ENCODE measurements at places on chromosomes 3 and 15.
A peak's percentile ranks its signal among the peaks of the same experiment; 100 is the strongest.

GRCh38 chr3:15148614-15149013 is 49.7 kb upstream of the RBSN start:
- no peak for DNase-seq

DNA sequence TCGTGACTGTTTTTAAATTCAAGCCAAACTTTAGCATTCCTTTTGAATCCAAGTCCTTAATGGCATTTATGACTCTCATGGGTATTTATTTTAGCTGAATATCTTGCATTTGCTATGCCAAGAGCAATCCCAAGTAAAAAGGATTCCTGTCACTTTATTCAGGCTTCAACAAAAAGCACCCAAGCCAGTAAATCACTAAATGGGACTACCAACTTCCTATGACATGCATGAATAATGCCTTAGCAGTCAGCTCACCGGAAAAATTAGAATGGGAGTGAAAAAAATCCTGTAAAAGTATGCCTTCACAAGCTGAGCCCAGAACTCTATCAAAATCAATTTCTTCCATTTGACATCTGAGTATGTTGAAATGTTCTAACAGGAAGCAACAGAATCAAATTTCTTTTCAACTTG is 1297.9 kb downstream of the ROBO2 start:
- DNase-seq: no peak

DNA sequence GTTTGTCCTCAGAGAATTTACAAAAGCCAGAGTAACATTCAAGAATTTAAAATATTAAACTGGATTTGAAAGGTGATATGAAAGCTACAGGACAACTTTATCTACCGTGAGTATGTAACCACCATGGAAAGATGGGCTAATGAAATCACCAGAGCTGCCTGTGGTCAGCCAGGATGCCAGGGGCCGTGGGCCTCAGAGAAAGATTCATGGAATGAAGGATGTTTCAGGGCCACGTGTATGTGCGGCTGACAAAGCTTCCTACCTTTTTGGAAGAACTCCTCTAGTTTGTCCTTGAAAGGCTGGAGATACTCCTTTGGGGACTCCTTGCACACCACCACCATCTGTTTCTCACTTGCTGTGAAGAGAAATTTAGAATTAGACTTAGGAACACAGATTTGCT is 138.9 kb downstream of the GREM1 start:
- no peak for DNase-seq

GRCh38 chr15:98292442-98293240 is 332.1 kb downstream of the ARRDC4 start:
- DNase-seq: no peak

- DNase-seq: no peak
Observed at GRCh38 chr3:78798266-78798832, 969.4 kb downstream of the ROBO1 start.

DNA sequence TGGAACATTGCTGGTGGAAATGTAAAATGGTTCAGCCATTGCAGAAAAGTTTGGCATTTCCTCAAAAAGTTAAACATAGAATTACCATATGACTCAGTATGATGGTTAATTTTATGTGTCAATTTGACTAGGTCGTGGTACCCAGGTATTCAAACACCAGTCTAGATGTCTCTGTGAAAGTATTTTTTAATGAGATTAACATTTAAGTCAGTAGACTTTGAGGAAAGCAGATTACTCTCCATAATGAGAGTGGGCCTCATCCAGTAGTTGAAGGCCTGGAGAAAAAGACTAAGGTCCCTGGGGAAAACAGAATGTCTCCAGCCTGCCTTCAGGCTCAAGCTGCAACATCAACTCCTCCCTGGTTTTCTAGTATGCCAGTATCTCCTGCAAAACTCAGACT is 42.3 kb upstream of the TMEM87A start:
- DNase-seq: no peak

DNA sequence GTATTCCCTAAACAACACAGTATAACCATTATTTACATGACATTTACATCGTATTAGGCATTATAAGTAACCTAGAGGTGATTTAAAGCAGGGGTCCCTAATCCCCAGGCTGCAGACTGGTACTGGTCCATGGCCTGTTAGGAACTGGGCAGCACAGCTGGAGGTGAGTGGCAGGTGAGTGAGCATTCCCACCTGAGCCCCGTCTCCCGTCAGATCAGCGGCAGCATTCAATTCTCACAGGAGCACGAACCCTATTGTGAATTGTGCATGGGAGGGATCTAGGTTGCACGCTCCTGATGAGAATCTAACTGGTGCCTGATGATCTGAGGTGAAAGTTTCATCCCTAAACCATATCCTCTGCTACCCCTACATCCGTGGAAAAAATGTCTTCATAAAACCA is 138.2 kb downstream of the ATP10A start:
- no peak for DNase-seq

- DNase-seq: no peak
Observed at GRCh38 chr3:196967412-196968232, 1.0 kb downstream of the PIGZ start.

DNA sequence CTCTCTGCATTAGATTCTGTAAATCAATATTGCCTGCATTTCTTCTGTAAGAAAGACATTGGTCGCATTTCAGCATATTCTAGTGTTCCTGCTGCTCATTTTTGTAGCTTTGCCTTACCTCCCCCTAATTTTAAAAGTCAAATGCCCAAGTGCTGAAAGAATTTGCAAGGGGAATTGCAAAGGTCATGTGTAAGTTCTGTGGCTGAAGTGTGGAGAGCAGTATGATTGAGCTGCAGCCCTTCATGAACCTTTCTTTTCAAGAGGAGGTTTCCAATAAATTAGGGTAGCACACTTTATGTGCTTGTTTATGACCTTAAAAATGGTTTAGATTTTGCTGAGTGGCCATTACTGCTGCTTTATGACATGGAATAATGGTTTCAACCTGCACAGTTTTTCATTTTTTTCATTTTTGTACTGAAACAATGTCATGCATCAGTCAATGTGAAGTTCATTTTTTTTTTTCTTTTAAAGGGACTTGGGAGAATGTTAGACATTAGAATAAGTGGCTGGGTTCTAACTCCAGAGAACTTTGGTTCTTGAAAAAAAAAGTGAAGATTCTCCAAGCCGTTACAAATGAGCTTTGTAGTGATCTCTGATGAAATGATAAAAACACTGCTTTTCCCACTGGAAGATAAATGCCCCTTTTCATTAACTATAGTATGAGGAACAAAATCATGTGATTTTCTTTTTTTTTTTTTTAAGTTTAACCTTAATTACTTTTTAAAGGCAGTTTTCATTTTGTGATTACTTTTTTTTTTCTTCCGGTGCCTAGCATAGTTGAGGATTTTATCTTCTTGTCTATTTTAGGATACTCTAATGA is 99.6 kb downstream of the MITF start:
- no peak for DNase-seq

GRCh38 chr15:65400760-65401610 is 21.8 kb downstream of the IGDCC4 start:
- DNase-seq: peak; percentile 32

DNA sequence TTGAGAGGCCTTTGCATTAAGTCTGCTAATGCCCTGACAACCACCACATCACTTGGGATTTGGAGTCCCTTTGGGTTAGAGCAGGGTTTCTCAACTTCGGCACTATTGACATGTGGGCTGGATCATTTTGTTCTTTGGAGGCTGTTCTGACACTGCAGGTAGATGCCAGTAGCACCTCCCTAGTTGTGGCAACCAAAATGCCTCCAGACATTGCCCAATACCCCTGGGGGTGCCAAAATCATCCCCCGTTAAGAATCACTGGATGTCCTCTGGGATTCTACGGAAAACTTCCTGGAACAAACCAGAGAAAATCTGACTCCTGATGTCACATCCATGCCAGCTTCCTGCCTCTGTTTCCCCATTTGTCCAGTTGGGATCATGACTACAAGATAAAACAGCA is 37.2 kb upstream of the BLM start:
- no peak for DNase-seq

GRCh38 chr3:179391906-179392305 is 44.4 kb downstream of the MFN1 start:
- DNase-seq: no peak

DNA sequence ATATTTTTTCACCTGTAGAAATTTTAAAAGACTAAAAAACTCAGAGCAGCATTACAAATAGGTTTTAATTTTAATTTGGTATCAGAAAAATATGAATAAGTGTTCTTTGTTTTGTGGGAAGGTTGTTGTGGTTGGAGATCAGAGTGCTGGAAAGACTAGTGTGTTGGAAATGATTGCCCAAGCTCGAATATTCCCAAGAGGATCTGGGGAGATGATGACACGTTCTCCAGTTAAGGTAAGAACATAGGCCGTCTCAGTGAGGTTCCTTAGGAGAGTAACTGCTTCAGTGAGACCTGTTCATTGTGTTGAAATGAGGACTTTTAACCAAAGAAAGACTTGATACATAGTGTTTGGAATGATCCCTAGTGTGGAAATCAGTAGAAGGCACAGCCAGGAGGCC is 44.8 kb downstream of the OPA1 start:
- no peak for DNase-seq

DNA sequence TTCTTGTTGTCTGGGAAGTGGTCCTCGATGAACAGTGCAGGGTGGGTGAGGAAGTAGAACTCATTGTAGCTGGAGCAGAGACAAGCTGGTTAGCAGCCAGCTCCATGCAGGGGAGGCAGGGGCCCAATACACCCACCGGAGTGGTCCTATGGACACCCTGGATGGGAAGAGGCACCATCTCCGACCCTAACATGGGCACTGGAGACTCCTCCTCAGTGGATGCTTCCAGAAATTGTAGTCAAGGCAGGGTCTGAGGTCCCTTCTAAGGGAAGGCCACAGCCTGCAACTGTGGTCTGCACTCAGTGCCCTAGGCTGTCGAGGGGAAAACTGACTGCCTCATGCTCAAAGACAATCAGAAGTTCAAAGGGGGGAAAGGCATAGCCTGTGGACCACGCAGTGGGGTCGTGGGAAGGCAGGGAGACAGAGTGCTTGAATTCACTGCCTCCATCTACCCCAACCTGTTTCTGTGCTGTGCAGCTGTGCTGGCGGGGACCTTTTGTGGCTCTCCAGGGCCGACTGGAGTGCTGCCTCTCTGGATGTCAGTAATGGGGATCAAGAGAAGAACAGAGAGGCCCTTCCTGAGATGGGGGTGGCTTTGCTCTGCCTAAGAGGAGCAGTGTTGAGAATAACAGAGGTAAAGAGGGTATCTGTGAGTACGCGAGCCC is 41.9 kb downstream of the KY start:
- no peak for DNase-seq

DNA sequence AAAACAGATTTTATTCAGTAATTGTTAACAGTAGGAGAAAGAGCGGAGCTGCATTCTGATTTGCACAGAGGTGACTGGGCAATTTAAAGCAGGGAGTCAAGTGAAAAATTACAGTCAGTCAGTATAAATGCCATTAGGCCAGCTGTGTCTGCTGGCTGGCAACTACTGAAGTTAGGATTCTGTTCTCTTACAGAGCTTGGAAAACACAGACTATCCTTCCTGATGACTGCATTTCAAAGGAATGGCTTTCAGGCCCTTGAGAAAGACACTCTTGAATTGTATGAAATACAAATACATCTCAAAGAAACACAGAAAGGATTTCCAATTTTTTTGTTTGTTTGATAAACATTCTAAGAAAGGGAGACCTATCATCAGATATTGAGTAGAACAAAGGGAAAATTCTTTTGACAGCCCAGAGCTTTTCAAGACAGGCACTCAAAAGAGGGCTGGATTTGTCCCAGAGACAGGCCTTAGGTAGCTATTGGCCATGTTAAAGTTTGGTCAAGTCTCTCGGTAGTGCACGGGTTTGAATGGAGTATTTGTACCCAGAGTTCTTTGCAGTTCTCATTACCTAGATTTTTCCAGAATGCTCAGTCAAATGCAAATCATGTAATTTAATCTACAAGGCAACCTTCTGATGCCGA is 551.2 kb upstream of the CCDC54 start:
- DNase-seq: no peak

GRCh38 chr3:120153294-120153693 is 59.0 kb upstream of the GSK3B start:
- DNase-seq: no peak

DNA sequence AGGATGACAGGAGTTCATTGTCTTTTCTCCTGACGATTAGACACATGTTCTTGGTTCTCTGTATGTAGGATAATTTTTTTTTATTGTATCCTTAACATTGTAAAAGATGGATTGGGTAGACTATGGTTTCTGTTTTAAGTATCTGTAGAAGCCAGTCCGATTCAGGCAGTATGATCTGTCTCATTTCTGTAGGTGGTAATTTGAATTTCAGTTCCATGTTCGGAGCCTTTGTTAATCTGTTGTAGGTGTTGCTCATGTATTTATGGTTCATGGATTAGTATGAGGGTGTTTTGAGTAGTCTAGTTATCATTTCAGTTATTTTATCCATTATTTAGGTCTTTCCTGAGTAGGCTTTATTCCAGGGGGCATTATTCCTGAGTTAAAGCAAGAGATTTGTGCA is 32.4 kb upstream of the MME start:
- no peak for DNase-seq

- DNase-seq: no peak
Observed at GRCh38 chr15:71294251-71294910, 179.1 kb downstream of the THSD4 start.

DNA sequence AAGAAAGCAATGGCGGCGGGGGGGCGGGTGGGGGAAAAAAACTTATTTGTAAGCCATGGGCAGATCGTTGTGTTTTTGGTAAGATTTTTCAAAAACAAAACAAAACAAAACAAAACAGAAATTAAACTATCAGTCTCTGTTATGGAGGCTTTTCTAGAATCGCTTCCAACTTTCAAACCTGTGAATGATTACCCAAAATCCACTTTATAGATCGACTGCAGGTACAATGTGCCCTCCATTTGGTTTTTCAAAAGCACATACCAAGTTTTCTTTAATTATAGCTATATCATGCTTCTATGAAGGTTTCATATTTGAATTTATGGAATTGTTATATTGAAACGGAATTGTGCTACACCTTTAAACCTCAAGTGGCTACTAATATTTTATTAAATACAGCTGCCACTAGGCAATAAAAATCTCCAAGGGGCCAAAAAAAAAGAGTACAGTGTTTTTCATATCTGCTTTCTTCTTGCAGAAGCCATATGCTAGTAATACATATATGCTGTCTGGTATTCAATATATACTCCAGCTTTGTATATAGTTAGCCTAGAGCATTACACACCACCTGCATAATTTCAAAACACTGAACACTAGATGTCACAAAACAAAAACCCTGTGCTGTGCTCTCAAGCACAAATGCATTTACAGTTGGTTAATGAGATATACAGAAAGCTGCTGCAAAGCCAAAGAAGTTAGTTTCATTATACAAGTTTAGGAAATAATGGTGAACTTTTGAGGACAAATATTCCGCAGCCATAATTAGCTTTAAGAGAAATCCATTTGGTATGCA is 683.8 kb upstream of the NR2F2 start:
- no peak for DNase-seq

- DNase-seq: no peak
Observed at GRCh38 chr3:155196131-155197021, 97.1 kb downstream of the STRIT1 start.
